ENCODE measurements at places on chromosomes 16 and 17.

DNA sequence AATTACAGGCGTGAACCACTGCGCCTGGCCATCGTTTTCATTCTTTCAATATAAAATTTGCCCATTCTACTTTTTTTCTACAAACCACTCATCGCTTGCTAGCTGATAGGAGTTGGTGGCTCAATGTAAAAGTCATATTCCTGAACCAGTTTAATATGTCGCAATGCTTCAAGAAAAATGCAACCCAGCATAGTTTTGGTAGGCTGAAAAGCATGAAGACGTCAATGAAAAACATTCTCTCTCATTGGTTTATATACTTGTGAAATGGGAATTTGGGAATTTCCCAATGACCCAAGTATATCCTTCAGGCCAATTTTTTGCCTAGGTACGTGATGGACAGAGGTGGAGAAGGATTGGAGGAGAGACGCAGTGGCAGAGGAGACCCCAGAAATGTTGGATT, 26.9 kb downstream of the USP43 start:
- no peak for DNase-seq

- no peak for DNase-seq
Observed at GRCh38 chr17:11506635-11507034, 91.6 kb upstream of the DNAH9 start.

DNA sequence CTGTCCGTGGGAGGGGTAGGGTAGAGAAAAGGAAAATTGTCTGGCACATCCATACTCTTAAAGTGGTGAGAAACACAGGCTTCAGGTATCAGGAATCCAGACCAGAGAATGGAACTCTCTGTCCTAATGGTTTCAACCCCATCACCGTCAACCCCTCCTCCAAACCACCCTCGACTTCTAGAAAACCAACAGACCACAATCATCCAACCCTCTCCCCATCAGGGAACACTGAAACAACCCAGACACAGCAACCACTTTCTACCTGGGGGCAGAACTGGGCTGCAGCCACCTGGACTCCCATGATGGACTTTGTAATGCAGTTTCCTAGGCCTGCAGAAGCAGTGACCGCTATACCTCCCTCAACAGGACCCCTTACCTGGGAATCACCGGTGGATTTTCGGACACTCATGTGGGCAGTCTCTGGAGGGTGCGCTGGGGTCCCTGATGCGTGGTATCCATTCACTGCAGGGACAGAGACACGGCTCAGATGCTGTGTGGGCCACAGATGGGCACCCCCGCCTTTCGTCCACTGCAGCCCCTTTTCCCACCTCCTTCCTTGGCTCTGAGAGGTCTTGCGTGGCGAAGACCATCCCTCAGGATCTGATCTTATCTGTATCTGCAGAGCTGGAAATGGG, 64.3 kb upstream of the RCVRN start:
- no peak for DNase-seq

DNA sequence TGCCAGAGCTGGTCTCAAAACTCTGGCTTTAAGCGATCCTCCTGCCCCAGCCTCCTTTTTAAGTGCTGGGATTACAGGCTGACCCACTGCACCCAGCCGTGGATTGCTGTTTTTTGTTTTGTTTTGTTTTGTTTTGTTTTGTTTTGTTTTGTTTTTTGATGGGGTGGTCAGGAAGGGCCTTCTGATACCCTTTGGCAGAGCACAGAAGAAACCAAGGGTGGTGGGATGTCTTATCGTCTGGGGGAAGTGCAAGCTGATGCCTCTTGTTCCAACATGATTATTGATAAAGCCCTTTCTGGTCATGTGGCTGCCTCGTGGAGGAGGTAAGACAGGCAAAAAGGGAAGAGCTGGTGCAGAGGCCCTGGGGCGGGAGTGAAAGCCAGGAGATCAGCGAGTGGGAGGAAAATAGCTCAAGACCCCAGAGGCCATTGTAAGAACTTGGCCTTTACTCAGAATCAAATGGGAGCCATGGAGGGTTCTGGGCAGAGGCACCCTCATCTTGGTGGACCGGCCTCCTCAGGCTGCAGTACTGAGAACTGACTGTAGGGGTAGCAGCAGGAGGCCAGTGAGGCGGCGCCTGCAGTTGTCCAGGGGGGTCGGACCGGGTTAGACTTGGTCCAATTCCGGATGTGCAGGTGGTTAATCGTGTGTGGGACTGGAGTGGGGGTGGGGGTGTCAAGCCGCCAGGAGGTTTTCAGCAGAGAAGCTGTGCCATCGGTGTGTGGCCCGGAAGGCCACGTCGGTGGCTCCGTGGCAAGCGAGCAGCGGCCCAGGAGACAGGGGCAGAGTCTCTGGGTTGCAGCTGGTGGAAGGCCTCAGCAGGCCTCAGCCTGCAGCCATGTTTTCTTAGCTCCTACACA, 84.4 kb upstream of the GSE1 start:
- DNase-seq: no peak

DNA sequence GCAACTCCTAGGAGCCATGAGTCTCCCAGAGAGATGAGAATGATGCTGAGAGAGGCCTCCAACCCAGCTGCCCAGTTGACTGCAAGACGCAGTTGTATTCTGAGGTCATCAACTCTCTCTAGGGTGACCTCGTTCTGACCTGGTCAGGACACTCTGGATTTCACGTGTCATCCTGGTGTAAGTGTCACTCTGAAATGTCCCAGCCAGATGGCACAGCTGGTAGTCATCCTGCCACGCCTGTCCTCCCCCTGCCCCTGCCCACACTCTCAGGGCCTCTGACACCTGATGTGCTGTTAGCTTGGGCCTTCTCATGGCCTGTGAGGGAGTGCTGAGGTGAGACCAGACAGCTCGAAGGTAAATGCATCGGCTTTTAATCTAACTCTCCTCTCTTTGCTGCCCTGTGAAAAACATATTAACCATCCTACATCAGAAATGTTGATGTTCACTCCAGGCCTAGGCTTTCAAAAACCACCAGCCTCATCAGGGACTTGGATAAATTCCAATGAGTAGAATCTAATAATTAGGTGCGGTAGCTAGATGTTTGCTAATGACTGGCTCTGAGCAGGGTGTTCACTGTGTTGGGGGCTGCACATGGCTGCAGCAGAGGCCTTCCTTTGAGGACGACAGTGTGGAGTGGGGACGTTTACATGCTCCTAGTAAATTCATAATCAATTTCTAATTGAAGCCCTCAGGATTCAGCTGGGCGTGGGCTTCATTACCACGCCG, 13.8 kb downstream of the MLYCD start:
- no peak for DNase-seq

DNA sequence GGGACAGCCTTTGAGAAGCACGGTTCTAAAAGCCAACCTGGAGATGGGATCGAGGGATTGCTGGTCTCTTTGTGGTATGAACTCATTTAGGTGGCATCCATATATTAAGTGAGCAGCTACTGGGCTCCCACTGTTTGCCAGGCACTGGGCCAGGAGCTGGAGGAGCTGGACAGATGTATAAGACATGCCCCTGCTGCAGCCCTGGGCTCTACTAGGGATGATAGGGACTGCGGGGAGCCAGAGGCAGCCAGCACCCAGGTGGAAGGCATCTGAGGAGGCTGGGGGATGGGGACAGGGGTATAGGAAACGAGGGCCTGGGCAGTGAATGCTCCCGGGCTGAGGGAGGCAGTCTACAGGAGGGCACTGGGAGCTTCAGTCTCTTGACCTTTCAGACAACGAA, 53.0 kb upstream of the MEAK7 start:
- DNase-seq: no peak

- no peak for DNase-seq
Observed at GRCh38 chr17:60252459-60252858, 102.7 kb downstream of the CA4 start.

DNA sequence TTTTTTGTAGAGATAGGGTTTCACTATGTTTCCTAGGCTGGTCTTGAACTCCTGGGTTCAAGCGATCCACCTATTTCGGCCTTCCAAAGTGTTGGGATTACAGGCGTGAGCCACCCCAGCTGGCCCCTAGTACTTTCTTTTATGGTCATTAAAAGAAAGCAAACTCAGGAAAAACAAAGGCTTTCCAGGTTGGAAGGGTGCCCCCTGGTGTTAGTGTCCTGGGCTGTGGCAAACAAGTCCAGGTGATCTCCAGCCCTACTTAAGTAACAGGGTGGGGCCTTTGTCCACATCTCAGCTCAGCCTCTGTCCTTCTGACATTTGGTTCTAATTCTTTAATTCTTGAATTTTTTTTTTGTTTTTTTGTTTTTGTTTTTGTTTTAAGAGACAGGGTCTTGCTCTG, 6.9 kb downstream of the IGFBP4 start:
- DNase-seq: no peak

DNA sequence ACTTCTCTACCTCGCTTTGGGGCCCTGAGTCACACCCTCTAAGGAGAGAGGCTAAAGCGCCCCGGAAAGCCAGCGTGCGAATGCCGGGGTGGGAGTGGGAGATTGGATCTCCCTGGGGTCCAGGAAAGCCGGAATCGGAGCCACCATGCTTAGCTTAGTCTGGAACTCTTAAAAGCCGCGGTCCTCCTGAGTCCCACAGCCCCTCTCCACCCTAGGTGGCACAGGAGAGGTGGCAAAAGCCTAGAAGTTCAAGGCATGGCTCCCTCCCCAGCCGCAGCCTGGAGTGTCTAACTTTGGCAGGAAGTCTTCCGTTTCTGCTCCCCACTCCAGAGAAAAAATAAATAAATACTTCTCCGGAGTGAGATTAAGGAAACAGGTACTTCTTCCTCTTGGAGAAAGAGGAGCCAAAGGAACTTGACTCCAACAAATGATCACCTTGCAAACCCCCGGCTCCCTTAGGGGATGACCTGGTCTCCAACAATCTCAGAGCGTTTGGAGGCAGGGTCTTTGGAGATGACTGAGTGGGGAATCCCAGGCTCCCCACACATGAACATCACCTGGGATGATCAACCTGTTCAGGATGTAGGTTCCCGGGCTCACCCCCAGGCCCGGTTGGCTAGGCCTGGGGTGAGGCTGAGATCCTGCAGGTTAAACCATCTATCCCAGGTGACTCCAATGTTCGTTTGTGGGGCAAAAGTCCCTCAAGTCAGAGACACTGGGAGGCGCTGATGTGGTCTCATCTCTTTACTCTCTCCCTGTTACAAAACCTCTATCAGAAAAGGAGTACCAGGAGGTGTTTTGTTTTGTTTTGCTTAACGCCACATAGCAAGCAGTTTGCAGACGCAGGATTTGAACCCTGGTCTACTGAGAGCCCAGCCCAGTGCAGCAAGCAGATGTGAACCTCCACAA, 2.9 kb downstream of the CIITA start:
- DNase-seq: no peak

DNA sequence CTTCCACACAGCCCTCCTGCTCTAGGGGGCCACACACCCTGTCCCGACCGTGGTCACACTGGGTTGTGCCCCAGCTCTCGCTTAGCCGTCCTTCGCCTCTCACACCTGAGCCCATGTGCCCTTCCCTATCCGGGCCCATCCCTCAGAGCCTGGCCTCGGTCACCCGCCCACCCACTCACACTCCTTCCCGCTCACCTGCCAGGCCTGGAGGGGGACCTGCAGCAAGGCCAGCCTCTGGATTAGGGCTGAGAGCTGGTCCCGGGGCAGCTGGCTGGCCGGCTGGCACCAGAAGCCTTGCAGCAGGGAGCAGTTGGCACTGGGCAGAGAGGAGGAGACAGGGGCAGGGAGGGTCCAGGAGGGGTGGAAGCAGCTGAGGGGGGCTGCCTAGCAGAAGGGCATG, 9.7 kb downstream of the RPUSD1 start:
- DNase-seq: no peak

DNA sequence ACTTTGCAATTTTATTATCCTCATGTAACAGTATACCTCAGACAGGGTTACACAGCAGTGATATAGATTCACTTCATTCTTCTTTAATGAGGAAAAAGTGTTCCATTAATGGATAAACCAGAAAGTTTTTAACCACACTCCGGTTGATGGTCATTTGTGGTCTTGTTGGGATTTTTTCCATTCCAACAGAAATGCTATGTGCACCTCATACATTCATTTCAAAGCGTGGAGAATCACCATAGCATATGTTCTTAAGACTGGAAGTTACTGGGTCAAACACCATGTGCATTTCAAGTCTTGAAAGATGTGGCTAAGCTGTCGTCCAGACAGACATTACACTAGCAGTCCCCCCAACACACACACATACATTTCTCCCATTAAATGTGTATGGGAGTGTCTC, 245.8 kb upstream of the CDH5 start:
- DNase-seq: no peak

- DNase-seq: no peak
Observed at GRCh38 chr17:40605306-40605705, 40.0 kb upstream of the CCR7 start.

DNA sequence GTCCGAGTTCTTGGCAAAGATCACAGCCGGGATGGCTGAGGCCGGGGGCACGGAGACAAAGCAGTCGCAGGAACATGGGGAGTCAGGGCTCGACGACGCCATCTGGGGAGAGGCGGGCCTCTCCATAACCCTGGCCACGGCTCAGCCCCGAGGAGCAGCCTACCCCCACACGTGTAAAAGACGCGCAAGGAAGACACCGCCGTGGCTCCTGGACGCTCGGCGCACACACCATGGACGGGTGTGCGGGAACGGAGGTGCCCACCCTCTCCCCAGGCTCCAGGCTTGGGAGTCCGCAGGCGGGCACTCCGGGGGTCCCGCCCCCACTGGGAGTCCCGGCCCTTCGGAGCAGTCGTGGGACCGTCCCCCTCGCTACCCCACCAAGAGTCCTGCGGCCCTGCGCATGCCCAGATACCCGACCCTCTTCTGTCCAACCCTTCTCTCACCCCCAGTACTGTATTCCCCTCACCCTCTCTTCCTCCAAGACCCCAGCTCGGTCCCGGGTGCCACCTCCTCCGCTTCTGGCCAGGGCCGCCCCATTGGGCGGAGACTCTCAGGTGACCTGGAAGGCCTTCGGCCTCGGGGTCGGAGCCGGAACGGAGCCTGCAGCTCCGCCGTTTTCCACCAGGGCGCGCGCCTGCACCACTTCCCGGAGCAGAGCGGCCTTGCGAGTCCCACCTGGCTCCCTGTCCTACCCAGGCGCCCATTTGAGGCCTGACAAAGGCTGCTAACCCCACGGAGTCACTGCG, at the start of gene SCRN2:
Gene SCRN2, minus strand, starts transcription at position 532 of the 746 bp plus-strand sequence. Its CDS starts 430 bp downstream, at position 102.
- peak; percentile 93 for DNase-seq

DNA sequence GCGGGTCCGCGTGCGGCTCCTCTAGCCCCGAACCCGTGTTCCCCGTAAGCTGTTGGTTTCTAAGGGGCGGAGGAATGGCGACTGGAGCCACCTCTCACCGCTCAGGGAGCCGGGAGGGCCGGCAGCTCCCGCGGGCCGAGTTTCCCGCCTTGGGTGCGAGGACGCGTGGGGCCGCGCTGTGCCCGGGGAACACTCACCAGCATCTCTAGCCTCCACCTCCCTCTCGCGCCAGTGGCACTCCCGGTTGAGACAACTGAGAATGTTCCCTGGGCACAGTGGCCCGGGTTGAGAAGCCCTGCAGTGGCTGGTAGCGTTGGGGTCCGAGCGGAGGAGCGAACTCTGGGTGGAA, 560 bp downstream of the TELO2 start:
- DNase-seq: no peak

GRCh38 chr17:8225813-8226535, 15.6 kb upstream of the AURKB start:
- DNase-seq: peak; percentile 67

DNA sequence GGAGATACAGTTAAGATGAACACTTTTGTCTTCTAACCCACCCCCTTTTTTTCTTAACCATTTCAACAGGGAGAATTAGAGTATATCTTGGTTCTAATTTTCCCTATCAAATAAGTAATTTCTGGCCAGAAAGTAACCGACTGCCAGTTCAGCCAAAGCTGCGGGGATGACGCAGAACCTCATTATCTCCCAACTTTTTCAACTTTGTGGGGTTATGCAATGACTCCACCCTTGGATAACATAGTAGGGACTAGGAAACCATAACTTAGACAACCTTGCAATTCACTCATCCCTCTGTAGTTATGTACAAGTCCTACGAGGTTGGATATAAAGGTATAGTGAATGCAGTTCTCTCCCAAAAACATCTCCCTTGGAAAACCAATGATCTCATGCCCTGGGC, 184.0 kb downstream of the ZNF18 start:
- DNase-seq: no peak
